ENCODE measurements at places on chromosomes 7 and 10.

DNA sequence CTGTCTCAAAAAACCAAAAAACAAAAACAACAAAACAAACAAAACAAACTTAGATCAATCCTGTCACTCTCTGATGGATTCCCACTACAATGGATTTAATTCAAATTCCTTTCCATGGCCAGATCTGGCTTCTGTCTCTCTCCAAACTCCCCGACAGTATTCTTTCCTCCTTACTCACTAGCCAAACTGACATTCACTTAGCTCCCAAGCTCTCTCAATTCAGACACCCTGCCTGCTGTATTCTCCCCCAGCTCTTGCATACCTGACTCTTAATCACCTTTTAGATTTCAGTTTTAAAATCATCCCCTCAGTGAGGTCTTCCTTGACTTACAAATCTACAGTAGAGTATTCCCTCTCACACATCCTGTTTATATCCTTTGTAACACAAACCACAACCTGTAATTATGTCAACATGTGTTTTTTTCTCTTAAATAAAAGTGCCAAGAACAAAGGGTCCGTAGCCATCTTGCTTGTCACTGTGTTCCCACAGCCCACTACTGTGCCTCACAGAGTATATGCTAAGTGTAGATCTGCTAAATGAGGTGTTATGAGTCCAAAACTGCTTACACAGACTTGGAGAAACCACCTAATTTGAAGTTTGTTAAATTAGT is 14.4 kb downstream of the HERPUD2 start:
- peak; percentile 30 for DNase-seq

- DNase-seq: no peak
These were observed 15.2 kb upstream of the GJC3 start for GRCh38 chr7:99944497-99945070.

GRCh38 chr7:96426027-96426426 is 104.1 kb upstream of the SLC25A13 start:
- DNase-seq: no peak

DNA sequence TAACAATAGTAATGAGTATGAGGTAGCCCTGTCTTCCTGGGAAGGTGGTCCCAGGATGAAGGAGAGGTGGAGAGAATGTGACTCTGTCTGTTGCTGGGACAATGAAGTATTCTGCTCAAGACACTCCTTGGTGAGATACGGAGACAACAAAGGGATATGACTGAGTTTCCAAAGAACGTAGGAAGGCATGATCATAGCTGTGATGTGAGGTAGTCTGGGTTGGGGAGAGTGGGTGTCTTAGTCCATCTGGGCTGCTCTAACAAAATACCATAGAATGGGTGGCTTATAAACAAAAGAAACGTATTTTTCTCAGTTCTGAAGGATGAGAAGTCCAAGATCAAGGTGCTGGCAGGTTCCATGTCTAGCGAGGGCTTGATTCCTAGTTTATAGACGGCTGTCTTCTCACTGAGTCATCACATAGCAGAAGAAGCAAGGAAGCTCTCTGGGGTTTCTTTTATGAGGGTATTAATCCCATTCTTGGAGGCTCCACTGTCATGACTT is 84.9 kb upstream of the RHOBTB1 start:
- no peak for DNase-seq

- no peak for DNase-seq
These were observed 53.6 kb downstream of the INSIG1 start for GRCh38 chr7:155351120-155351870.

DNA sequence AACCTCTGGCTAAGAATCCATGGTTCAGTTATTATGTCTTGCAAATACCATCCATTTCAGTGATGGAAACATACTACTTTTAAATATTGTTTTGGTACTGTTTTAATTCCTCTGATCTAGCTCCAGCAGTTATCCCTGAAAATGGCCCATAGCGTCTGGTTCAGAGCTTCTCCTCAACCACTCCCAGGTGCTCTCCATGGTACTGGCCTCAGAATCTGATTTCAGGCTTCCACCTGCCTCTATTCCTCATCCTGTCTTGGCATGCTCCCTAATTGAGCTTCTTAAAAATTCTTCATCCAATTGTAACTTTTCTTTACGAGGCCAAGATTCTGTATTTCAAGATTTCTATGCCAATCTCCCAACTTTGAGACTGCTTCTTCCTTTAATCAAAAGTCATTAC is 236.3 kb downstream of the HTR7 start:
- DNase-seq: no peak

- DNase-seq: no peak
These were observed 16.3 kb downstream of the OR2AE1 start for GRCh38 chr7:99860281-99861127.

DNA sequence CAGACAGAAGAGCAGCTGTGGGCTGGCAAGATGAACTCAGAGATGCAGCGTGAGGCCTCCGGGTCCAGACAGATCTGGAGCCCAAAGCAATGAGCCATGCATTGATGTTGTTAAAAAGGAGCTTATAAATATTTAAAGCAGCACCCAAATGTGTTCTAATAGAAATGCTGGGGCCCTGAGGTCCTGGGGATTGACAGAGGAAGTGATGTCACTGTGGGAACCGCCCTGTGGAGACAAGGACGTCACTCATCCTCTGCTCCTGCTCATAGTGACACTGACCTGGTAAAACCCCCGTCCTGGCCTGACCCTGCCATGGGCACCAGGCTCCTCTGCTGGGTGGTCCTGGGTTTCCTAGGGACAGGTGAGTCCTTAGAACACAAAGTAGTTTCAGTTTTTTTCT is 197.0 kb upstream of the PRSS58 start:
- DNase-seq: peak; percentile 61

- no peak for DNase-seq
These were observed 1180.3 kb downstream of the TYW1 start for GRCh38 chr7:68176974-68177373.

- DNase-seq: no peak
These were observed 57.1 kb upstream of the RHOBTB1 start for GRCh38 chr10:61000769-61001730.

- no peak for DNase-seq
These were observed 83.9 kb upstream of the FGFR2 start for GRCh38 chr10:121681997-121682687.

DNA sequence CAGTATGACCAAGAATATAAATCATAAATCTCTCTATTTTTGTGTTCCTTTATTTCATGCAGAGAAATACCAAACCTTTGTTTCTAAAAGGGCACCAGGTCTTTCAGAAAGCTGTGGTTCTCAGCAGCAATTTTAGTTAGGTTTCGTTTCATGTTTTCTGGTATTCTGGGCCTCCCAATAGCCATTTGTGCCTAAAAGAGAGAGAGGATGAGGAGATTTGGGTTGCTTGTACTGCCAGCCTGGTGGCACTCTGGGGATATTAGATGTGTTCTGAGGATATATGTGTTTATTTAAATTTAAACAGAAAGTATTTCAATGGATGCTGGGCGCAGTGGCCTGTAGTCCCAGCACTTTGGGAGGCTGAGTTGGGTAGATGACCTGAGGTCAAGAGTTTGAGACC is 471.7 kb downstream of the AUTS2 start:
- DNase-seq: no peak

DNA sequence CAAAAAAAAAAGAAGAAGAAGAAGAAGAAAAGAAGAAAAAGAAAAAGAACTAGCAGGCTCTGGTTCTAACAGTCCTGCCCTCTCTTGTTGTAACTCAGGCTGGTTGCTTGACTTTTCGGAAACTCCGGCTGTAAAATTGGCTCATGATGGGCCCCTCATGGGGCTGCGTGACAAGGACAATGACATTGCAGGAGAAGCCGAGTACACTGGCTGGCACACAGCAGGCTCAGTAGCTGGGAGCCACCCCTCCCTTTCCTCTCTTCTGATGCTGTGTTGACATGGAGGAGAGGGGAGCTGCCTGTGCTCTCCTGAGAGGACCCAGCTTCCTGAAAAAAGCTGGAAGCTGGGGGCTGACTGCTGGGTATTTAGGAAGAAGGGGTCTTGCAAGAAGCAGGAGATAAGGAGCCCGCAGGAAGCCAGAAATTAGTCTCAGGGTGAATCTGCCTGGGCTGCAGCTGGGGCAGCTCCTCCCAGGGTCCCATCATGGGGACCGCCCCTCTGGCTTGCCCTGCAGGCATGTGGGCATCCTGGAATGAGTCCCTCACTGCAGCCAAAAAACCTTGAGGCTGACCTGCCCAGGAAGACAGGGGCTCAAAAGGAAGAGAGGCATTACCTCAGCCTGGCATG is 14.6 kb upstream of the GPR26 start:
- DNase-seq: no peak

GRCh38 chr10:83212632-83213334 is 926.5 kb upstream of the GHITM start:
- no peak for DNase-seq

DNA sequence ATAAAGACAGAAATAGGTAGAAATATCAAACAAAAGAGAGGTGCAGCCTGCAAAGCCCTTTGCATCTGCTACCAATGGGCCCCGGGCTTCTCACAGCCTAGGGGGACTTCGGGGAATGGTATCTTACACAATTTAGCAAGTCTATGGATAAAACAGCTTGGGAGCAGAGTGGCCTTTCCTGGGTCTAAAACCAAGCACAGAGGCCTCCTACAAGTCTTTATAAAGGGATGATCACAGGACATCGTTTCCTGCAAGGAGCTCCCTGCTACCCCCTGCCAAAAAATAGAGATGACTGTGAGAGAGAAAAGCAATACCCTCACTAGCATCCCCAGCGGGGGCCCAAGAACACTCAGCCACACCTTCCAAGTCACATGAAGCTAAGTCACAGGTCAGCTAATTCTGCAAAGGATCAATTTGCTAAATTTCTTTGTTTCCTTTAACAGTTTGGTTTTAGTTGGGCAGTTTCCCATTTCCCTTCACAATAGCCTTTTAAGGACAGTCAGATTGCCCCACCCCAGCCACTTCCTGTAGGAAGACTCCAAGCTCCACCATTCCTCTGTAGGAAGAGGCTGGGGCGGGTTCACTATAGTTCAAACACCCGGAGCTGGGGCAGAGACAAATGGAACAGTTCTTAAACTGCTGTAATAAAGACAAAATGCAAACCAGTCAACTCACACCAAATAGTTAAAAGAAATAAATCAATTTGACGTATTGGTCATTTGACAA is 105.5 kb downstream of the SLIT1 start:
- no peak for DNase-seq

DNA sequence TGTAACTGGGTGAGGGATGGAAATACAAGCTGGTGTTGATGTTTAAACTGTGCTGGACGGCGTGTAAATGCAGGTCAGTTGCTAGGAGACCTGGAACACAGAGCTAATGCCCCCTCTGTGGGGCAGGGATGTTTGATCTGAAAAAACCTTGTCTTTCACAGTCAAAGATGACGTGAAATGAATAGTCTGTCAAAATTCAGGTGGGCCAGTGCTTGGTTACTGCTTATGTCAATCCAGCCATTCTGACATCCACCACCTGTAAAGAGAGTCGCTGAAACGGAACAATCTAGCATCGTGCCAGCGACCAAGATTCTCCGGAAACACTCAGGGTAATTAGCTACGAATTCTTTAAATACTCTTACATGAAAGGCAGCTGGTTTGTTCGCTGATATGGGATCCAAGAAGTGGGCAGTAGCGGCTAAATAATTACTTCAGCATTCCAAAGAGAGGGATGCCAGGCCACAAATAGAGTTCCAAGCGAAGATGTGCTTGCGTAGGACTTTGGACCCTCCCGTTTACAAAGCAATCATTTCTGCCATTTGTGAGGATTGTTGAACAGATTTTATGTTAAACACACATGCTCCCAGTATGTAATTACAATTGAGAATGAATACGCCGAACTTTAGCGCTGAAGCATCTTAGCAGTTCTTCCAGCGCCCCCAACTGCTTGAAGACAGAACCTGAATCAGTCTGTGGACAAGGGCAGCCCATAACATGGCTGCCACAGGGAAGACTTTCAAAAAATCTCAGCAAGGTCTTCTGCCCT is 7.3 kb upstream of the ASB4 start:
- no peak for DNase-seq

GRCh38 chr7:90483251-90483650 is 13.8 kb downstream of the PTTG1IP2 start:
- DNase-seq: no peak

DNA sequence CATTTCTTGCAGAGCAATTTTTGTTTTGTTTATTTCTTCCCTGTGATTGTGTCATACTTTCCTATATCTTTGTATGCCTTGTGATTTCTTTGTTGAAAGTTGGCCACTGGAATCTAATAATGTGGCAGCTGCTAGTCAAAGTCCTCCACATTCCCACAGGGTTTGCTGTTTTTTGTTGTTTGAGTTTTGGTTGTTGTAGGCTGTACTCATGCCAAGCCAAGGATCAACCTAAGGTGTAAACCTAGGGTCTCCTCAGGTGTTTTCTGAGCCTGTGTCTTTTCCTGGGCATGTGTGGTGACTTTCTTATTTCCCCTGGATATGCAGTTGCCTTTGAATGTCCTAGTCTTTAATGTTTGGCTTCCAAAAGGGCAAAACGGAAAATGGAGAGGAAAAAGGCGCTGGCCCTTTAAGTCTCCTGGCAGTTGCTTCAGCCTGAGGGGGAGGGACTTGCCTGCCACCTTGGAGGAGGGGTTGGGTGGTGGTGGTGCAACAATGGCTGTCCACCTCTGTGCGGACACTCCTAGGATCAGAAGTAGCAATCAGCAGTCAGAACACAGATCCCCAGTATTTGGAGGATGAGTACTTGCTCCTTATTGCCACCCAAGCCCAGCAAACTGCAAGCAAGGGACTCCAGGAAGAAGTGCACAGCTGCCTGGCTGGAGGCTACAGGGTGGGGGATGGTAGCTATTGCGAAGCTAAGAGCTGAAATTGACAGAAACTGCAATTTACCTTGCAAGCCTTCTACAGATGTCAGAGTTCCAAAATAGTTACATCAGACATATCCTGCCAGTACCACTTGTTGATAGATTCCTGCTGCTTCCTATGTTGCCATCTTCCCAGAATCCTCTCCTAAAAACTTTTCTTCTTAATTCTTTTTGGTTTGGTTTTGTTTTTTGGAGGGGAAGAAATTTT is 5.6 kb upstream of the ZNF518A start:
- DNase-seq: no peak

- DNase-seq: no peak
These were observed 283.4 kb downstream of the GFRA1 start for GRCh38 chr10:115989621-115990020.

DNA sequence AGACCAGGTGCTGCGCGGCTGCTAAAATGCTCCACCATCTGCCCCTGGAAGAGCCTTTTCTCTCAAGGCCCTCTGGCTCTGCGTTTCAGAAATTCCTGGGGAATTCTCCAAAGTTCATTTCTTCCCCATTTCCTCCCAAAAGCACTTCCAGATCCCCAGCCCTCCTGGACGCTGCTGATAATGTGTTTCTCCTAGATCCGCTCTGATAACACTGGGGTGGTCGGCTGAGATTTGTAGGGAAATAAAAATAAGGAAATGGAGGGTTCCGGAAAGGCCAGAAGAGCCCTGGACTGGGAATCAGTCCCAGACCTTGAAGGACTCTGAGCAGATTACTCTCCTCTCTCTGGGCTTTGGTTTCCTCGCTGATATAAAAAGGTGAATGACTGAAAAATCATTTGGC is 28.1 kb downstream of the COL13A1 start:
- DNase-seq: no peak

GRCh38 chr7:121366852-121367431 is 29.2 kb downstream of the FAM3C start:
- peak; percentile 66 for DNase-seq
